ENCODE measurements at places on chromosomes 2 and 18.

GRCh38 chr18:37836071-37836970 is 270.7 kb upstream of the CELF4 start:
- no peak for DNase-seq

DNA sequence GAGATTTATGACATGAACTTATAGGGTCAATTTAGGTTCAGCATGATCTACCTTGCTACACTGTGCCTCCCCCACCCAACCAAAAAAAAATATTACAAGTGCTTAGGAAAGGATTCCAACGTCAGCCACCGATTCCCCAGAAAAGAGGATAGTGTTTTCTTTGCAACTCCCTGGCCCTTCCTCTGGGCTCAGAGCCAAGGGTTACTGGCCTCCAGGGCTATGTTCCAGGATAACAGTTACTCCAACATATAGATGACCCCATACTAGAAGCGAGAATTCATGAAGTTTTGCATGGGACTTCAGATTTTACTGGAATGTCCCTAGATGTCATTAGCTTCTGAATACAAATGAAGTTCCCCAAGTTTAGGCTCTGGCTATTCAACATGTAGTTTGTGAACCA is 172.1 kb downstream of the UPP2 start:
- DNase-seq: no peak

- no peak for DNase-seq
These were observed 367.1 kb downstream of the ZEB2 start for GRCh38 chr2:144152817-144153271.

DNA sequence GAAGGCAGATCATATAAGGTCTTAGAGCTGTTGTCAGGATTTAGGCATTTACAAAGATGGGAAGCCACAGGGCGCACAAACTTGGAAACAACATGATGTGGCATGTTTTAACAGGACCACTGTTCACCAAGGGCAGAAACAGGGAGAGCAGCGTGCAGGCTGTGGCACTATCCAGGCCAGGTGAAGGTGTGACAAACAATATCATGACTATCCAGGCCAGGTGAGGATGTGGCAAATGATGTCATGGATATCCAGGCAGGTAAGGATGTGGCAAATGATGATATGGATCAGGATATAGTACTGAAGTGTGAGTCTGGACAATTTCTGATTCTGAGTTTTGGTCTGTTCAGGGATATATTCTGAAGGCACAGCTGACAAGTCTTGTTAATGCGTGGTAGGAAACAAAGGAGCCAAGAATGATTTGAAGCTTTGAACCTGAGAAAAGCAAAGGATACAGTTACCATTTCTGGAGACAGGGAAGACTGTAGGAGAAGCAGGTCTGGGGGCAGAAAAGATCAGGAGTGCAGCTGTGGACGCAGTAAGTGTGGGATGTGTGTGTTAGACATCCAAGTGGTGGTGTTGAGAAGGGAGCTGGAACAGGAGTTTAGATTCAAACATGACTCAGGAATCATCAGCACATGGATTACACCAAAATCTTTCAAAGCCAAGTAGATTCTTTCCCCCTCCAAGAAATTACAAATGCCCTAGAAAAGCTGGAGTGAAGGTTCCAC is 205.9 kb downstream of the TMEM163 start:
- no peak for DNase-seq

DNA sequence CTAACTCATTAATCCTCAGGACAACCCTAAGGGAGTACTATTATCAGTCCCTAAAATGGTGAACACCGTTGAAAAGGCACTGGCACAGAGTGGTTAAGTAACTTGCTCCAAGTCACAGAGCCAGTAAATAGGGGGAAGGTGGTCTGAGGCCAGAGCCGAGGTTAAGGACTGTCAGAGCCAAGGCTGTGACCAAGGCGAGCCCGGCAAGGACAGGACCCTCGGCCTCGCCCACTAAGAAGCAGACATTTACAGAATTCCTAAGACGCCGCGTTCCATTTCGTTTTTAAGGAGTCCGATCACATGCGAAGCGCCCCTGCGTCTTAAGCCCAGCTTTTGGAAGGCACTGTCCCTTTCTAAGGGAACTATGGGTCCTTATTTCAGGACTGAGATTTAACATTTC is 1.1 kb downstream of the PDIA6 start:
- no peak for DNase-seq

GRCh38 chr2:125581557-125581956 is 1074.4 kb upstream of the GYPC start:
- DNase-seq: no peak

DNA sequence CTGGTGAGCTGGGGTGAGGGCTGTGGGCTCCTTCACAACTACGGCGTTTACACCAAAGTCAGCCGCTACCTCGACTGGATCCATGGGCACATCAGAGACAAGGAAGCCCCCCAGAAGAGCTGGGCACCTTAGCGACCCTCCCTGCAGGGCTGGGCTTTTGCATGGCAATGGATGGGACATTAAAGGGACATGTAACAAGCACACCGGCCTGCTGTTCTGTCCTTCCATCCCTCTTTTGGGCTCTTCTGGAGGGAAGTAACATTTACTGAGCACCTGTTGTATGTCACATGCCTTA is 10.5 kb downstream of the PROC start:
- no peak for DNase-seq

GRCh38 chr18:3441290-3441689 is 8.7 kb upstream of the TGIF1 start:
- DNase-seq: no peak

- no peak for DNase-seq
These were observed 33.1 kb upstream of the REG3G start for GRCh38 chr2:78992451-78992806.

DNA sequence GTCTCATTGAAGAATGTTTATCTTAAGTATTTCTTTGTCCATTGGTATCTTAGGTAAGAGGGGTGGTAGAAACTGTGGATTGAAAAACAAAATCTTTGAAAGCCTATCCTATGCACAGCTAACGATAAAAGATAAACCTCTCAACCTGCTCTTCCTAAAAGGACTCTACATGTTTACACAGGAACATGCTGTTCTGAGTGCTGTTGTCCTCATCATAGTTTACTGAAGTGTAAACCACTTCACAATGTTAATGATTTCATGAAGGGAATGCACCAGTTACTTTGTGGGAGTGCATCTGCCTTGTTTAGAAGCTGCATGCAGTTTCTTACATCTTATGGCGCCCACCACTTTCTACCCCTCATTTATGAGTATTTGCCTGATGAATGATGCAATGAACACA is 1.2 kb downstream of the ACMSD start:
- no peak for DNase-seq

DNA sequence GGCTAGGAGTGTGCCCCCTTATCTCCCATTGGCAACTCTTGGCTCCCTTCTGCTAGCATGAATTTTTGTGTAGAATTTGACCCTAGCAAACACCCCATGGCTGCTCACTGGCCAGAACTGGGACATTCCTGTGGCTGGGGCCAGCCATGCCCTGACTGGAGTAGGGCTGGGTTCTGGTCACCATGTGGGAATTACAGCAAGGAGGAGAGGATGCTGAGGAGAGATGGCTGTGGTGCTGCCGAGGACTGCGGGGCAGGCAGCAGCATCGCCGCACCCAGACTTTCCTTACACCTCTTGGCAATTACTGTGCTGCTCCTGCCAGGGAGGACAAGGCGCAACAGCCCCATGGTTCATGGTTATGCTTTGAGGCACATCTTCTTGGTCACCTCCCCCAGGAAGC is 12.7 kb downstream of the KCNF1 start:
- DNase-seq: no peak

DNA sequence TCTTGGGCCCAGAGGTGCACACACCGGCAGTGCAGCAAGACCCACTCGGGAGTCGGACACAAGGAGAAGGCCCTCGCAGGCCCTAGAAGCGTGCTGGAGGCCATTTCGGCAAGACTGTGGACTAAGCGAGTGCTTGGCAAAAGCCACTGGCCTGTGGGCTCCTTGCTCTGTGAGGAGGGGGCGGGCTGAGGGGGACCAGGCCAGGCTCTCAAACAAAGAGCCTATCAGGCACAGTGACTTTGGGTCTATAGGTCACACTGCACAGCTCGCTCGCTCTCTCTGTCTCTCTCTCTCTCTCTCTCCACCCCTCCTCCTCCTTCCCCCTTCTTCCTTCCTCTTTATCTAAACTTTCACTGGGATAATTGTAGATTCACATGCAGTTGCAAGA is 23.6 kb upstream of the ZCCHC2 start:
- no peak for DNase-seq

DNA sequence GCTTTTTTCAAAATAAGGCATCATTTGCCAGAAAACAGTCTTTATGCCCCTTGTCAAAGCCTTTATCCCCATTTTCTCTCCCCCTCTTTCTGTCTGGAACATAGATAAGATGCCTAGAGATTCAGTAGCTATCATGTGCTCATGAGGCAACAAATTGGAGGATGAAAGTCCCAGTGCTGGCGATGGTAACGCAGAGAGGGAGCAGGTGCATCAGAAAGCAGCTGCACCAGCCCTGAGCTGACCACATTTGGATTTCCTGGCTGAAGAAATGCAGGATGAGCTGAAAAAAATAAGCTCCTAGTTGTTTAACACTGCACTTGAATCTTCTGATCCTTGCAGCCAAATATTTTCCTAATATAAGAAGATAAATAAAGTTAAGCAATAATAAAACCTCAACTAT is 48.0 kb downstream of the LOXHD1 start:
- no peak for DNase-seq

DNA sequence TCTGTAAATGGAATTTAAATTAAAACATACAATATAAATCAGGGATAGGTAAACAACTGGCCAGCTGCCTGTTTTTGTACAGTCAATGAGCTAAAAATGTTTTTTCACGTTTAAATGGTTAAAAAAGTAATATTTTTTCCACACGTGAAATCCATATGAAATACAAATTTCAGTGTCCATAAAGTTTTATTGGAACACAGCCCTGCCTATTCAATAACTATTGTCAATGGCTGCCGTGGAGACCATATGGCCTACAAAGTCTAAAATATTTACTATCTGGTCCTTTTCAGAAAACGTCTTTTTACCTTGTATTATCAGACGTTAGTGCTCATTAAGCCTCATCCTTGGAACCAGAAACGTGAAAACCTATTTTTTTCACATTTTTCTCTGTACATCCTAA is 1.3 kb downstream of the TMEM17 start:
- no peak for DNase-seq

- no peak for DNase-seq
These were observed 40.9 kb downstream of the PDK1 start for GRCh38 chr2:172596776-172597175.

- DNase-seq: no peak
These were observed 4.5 kb upstream of the KIDINS220 start for GRCh38 chr2:8841932-8842331.

GRCh38 chr18:70368903-70369302 is 80.1 kb downstream of the SOCS6 start:
- DNase-seq: no peak

DNA sequence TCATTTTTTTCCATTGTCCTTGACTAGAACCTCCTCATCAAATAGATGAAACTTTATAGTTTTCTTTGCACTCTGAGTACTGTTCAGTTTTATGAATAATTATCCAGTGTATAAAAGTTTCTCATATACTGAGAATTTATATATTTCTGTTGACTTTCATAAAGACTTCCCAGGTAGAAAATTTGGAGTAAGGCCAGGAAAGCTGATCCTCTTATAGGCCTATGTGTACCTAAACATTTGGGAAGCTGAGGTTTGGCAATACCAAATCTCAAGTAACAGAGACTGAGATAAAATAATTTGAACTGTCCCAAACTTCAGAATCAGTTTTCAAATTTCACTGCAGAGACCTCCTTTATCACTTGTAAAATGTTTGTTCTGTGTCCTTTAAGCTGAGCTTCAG is 43.4 kb downstream of the CCDC102B start:
- DNase-seq: no peak

GRCh38 chr18:28469946-28470345 is 293.0 kb upstream of the CDH2 start:
- DNase-seq: no peak

DNA sequence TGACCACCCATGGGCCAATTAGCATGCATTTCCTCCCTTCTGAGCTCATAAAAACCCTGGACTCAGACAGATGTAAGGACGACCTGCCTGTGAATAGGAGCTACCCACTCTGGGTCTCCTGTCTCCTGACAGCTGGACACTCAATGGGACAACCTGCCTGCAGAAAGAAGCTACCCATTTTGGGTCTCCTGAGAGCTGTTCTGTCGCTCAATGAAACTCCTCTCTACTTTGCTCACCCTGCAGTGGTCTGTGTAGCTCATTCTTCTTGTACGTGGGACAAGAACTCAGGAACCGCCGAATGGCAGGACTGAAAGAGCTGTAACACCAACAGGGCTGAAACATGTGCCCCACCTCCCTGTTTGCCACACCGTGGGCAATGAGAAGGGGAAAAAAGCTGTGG is 60.3 kb upstream of the DYNC1I2 start:
- no peak for DNase-seq

- no peak for DNase-seq
These were observed 511.9 kb upstream of the NRP2 start for GRCh38 chr2:205170399-205170798.

DNA sequence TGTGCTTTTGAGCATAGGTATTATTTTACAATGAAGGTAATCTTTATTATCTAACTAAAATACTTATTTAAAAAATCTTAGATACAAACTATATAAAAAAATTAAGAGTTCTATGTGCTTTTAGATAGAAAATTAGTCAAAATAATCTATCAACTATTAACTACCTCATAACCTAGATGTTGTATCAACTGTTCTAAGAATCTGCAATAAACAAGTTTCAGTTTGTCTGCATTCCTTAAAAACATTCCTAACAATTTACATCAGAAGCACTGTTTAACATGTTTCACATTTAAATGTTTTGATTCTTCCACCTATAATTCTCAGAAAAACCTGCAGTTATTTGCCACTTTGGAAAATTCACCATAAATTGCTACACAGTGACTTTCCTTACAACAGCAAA is 33.3 kb downstream of the NDUFS1 start:
- DNase-seq: no peak

- peak; percentile 6 for DNase-seq
These were observed 17.0 kb downstream of the SNED1 start for GRCh38 chr2:241015439-241015838.

DNA sequence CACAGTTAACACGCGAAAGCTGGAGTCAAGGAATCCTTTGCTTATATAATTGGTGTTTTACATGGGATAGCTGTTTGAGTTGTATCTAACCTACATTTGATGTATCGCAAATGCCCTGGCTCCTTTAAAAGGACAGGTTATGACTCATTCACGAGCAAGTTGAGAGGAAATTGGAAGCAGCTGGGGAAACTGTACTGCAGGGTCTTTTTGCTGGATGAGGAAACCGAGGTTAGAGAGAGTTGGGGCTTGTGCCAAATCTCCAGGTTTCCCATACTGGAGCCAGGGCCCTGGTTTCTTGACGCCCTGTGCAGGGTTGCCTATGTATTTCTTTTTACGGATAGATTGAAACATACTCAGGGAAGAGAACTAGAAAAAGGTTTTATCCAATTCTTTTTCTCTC is 60.0 kb upstream of the SPTBN1 start:
- DNase-seq: no peak

DNA sequence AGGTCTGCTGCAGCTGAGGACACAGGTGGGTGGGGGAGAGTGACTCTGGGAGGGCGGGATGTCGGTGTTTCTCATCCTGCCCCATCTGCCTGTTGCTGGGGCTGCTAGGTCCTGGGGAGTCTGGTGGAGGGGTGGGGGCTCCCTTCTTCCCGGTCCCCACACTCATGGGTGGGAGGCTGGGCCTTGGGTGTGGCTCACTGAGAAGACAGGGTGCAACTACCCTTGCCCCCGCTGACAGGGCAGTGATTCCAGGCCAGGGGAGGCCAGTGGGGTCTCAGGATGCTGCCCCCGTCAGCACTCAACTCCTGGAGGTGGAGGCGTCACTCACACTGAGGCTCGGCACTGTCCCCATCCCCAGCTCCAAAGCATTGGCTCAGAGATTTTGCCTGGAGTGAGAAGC is 7.7 kb upstream of the NFATC1 start:
- DNase-seq: no peak

- no peak for DNase-seq
These were observed 222.2 kb downstream of the BCL11A start for GRCh38 chr2:60331115-60331809.

Measured in stimulated activated CD4-positive, alpha-beta T cell treated with anti-CD3 and anti-CD28 coated beads, Interleukin-2, amount 100 ng/mL, for 24 hours (primary cell).